ENCODE measurements at places on chromosomes 3 and 15.

DNA sequence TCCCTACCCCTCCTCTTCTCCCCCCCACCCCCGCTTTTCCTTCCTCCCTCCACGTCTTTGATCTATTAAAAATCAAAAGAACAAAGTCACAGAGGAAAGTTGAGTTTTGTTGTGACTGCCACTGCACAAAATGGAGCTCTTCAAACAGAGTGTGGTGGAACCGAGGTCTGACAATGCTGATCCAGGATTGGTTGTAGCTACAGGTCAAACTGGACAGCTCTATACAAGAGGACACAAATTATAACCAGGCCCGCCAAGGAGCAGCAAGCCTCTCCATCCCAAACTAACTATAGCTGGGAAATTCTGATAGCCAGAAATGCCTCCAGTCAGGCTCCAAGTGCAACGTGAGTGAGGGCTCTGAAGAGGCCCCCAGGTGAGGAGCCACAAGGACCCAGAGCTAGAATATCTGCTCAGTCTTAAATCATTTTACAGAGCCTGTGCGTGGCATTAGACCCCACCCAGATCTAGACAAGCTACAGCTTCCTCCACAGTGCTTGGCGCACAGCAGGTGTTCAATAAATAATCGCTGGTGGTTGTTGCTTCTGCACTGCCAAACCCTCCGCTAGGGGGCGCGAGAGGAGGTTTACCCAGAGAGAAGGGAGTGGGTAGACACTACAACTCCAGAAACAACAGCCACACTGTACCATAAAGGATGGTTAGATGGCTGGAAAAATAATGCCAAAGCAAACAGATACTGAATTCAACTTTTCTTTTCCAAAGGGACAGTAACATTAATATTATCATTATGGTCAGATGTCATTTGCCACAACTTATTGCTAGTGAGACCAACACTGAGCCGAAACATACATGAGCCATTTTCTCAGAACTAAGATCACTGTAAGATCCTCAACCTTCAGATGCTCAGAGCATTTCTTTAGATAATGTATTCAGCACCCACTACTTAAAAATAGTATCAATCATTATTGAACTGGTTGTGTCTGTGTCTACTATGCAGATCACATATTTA, 44.6 kb downstream of the ZIC4 start:
- no peak for DNase-seq

- DNase-seq = no peak
Measured at GRCh38 chr15:71433402-71433801, 318.1 kb downstream of the THSD4 start.

- DNase-seq = no peak
Measured at GRCh38 chr3:113241292-113242095, 30.1 kb downstream of the BOC start.

- no peak for DNase-seq
Measured at GRCh38 chr3:74041068-74041675, 416.4 kb upstream of the PDZRN3 start.

DNA sequence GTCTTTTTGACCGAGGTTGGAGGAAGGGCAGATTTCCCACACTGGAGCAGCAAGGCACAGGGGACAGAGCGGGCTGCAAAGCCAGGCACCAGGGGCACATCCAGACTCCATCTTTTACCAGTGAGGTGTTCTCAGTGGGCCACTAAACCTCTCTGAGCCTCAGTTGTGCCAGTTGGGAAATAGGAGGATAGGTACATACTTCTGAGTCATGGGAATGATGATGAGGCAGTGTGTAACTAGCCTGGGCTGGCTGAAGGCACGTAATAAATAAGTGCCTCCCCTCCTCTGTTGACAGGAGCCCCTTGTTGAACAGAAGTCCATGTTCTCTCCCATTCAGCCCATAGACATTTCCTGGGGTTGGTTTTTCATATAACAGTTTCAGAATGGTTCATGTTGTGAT, 48.7 kb downstream of the GPD1L start:
- DNase-seq = no peak

DNA sequence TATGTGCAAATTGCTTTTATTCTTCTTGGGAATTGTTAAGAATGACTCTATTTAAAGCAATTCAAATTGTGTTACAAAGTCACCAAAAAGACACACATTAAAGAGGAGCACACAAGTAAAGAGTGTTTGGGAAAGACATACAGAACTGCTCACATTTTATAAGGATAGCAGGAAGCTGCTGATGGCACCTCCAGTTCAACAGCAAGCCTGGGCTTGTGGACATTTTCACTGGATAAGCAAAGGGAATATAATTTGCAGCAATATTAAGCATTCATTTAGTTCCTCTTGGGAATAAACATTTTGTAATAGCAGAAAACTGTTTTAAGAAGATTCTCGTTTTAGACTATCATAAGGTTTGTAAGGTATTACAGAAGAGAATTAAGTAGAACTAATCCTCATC, 1271.9 kb downstream of the ZPLD1 start:
- DNase-seq = no peak

All from heart right ventricle (tissue), 16 donors.